CD8-positive, alpha-beta memory T cell (primary cell): ENCODE measurements at places on chromosomes 3 and 15. TPM values are rescaled to one million over a fixed set of nuclear protein-coding genes. Genes with fewer than 3 reads are reported as not detected.
A peak's percentile ranks its signal among the peaks of the same experiment; 100 is the strongest.

DNA sequence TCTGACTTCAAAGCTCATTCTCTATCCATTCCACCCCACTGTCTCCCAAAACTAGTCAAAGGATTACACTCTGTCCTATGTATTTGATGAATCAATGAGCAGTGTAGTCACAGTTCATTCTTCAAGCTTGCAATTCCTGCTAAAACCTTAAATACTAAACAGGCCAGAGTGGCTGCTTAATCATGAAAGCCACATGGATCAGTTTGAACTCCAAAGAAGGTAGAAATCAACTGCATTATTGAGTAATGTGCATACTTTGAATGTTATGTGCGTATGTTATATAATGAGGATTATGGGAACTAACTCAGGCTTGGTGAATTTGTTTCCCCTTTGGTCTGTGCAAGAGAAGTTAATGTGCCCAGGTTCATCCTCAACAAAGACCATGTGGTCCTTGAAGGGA is 45.4 kb downstream of the PRICKLE2 start:
- no peaks in the 10 kb centered on the region for H3K27me3 ChIP-seq
- no peak overlapping the region for H3K27ac ChIP-seq
- H3K4me1 ChIP-seq = no peaks in the 10 kb centered on the region

GRCh38 chr3:146498002-146498736 is 28.8 kb upstream of the PLSCR2 start:
- peak; percentile 68 for DNase-seq
- no peaks in the 10 kb centered on the region for H3K36me3 ChIP-seq
- peak overlapping the region; percentile 58 for H3K4me3 ChIP-seq
- no peak overlapping the region for H3K27ac ChIP-seq
- H3K4me1 ChIP-seq = peaks cover 5% of the 10 kb centered on the region

DNA sequence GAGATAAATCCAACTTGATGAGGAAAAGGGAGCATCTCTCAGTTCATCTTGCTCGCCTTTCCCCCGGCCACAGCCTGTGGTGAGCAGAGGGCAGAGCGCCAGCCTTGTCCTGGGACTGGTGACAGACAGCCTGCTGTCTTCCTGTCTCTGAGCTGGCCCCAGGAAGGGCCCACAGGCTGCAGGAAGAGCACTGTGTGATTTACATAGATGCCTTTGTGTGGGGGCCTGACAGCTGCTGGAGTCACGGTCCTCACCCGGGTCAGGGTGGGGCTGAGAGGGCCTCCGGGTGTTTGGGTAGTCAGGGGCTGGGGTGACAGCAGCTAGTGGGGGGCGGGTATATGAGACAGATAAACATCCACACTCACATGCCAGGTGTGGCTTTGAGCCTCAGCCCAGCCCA is 29.3 kb downstream of the PLA2G4D start:
- no peak overlapping the region for H3K27ac ChIP-seq
- no peak for DNase-seq
- H3K36me3 ChIP-seq = no peaks in the 10 kb centered on the region
- peaks cover 4% of the 10 kb centered on the region for H3K27me3 ChIP-seq

DNA sequence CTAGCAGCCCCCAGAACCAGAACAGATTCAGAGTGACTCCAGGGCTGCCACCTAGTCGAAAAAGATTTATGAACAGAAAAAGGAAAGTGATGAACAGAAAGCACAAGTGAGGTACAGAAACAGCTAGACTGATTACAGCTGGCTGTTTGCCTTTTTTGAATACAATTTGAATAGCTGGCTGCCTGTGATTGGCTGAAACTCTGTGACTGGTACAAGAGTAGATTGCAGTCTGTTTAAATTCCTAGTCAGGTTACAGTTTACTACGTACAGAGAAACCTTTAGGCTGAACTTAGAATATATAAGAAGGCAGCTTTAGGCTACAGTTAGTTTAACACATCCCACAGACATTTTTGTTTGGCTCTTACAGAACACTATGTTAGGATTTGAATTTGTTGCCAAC is 10.0 kb downstream of the CCDC13 start:
- H3K4me3 ChIP-seq = no peak overlapping the region
- H3K4me1 ChIP-seq = no peaks in the 10 kb centered on the region
- no peak for DNase-seq
- H3K27me3 ChIP-seq = no peaks in the 10 kb centered on the region

DNA sequence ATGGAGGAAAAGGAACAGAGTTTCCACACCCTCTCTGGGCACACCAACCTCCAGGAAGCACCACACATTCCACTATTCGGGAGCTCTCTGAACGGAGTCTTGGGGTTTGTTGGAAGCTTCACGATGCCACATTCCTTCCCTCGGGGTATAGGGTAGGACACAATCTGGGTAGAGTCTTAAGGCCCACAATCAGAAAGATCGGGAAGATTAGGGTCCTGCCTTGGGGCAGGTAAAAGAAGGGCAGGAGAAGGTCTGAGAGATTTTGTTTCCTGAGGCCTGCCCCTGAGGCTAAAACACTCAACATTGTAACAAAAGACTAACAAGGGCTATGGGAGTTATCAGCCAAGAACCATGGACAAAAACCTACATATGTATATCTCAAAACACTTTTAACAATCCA is 89.2 kb upstream of the RAP2B start:
- no peak for DNase-seq
- H3K4me1 ChIP-seq = no peaks in the 10 kb centered on the region
- no peak overlapping the region for H3K27ac ChIP-seq
- H3K27me3 ChIP-seq = no peaks in the 10 kb centered on the region

DNA sequence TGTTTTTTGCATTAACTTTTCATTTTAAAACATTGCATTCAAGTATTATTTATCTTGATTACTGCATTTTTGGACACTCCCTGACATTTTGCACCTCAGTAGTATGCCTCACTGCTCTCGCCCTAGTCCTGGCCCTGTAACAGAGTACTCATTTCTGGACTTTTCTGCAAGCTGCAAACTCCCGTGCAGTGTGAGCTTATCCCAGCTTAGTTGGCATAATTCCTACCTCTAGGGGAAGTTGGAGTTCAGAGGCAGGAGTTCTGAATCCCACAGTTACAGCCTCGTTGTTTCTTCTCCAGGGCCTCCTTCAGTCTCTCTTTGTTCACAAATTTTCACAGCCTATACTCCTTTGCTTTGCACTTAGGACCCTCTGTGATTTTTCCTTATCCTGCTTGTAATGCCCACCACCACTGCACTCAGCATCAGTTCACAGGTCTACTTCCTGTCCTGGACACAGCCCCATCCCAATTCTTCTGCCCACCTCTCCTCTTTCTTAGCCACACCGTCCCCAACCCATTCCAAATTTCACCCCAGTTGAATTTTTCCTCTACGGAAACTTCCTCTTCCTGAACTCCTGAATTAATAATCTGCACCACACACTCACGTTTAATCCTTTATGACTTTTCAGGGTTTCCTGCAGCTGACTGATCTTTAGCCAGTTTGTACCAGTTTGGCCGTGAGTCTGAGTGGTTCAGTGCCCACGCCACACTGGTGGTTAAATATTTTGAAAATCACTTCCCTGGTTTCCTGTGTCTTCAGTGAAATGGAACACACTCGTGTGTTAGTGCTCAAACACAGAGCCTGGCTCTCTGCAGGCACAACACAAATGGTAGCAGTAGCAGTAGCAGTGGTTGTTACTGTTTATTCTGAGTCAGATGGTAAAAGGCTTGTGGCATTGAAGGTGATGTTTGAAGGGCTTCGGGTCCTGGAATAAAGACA is 6.3 kb upstream of the CTSH start:
- no peaks in the 10 kb centered on the region for H3K4me1 ChIP-seq
- H3K36me3 ChIP-seq = no peaks in the 10 kb centered on the region
- no peak for DNase-seq
- no peak overlapping the region for H3K27ac ChIP-seq
- H3K27me3 ChIP-seq = no peaks in the 10 kb centered on the region
- no peak overlapping the region for H3K4me3 ChIP-seq

DNA sequence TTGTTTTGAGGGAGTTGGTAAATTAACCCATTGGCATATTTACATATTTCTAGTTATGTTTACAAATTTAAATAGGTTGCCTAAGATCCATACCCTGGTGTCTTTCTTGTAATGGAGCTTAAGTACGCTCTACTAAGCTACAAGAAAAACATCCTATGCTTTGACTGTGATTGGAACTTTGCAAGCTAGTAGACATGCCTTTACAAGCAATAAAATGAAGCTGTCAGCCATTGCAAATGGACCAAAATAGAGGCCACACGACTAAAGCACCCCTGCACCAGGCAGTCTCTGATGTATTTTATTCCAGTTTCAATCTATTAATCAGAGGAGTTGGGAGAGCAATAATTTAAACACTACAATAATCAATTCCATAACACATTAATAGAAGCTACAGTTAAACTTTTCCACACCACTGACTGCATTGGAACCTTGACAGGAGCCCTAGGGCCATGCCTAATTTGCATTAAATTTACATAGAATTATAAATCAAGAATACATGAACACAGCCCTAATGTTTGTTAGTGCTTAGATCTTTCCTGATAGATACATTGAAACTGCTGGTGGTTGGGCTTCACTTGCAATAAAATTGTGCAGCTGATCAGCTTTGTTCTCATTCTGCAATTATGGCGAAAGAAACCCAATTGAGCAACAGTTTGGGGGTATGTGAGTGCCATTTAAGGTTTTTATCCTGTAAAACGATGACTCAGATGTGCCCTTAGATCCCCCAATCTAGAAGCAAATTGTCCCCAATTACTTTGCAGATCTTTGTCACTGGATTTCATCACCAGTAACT is 360.1 kb downstream of the LSAMP start:
- no peaks in the 10 kb centered on the region for H3K36me3 ChIP-seq
- DNase-seq = no peak
- H3K4me3 ChIP-seq = no peak overlapping the region
- no peaks in the 10 kb centered on the region for H3K27me3 ChIP-seq
- H3K27ac ChIP-seq = no peak overlapping the region

DNA sequence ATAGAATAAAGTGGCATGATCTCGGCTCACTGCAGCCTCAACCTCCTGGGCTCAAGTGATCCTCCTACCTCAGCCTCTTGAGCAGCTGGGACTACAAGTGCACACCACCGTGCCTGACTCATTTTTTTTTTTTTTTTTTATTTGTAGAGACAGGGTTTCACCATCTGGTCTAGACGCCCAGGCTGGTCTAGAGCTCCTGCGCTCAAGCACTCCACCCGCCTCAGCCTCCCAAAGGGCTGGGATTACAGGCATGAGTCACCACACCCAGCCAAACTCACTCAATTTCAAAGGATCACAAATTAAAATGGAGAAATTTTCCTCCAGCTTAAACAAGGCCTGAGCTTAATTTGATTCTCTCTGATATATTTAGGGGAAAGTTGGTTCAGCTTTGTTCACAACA is 27.3 kb upstream of the NMB start:
- no peaks in the 10 kb centered on the region for H3K4me1 ChIP-seq
- no peak overlapping the region for H3K27ac ChIP-seq
- no peak for DNase-seq
- no peaks in the 10 kb centered on the region for H3K27me3 ChIP-seq
- H3K4me3 ChIP-seq = no peak overlapping the region

DNA sequence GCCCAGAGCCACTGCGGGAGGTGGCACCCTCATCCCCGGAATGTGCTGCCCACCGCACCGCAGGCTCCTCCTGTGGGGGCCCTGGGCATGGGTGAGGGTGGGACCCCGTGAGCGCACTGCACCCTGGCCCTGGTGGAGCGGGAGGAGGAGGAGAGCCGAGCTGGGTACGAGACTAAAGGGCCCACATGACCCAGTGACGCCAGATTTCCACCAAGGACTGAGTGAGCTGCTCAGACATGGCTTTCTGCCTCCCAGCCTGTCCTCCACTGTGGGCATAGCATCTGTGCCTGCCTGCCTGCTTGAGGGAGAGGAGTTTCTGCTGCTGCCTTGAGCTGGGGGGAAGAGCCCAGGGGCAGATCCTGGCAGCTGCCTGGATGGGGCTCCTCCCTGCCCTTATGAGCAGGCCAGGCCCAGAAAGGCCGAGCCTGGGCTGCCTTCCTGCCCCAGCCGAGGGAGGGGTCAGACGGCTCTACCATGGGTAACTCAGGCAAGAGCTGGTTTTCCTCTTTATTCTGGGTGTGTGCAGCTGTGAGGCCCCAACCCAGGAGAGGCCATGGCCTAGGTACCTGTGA is 88.4 kb downstream of the VGLL4 start:
- no peaks in the 10 kb centered on the region for H3K27me3 ChIP-seq
- H3K4me3 ChIP-seq = no peak overlapping the region
- H3K4me1 ChIP-seq = no peaks in the 10 kb centered on the region
- DNase-seq = no peak

DNA sequence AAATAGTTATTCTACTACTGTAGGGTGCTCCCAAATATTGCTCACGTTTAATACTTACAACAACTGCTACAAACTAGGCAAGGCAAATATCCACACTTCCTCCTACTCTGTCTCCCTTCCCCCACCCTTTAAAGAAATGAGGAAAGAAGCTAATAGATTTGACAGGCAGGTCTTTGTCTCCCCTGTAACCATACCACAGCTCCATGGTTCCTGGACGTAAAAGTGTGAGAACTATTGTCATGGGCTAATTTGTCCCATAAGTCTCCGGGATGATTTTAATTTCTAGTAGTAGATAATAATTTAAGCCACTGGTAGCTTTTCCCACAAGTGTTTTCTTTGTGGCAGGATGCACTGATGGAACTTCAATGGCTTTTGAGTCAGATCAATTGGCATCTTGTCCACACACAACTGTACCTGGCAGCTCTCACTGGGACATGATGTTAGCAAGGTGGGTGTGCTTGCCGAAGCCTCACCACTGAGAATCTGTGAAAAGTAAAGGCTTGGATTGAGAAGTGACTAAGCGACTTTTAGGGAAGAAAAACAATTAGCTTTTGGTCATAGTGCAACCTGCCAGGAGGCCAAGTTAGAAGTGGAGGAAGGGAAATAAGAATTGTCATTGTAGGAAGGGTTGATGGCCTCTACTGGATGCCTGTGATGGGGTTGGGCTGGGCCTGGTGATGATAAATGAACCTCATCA is 1.4 kb upstream of the CPOX start:
- H3K27ac ChIP-seq = no peak overlapping the region
- H3K27me3 ChIP-seq = no peaks in the 10 kb centered on the region
- H3K4me3 ChIP-seq = no peak overlapping the region
- DNase-seq = no peak

GRCh38 chr15:96331945-96332636 is 1.6 kb downstream of the NR2F2 start:
- no peak overlapping the region for H3K4me3 ChIP-seq
- peaks cover 51% of the 10 kb centered on the region for H3K27me3 ChIP-seq
- no peaks in the 10 kb centered on the region for H3K36me3 ChIP-seq
- H3K27ac ChIP-seq = peak overlapping the region; percentile 55

GRCh38 chr3:179071027-179071322 is 634 bp downstream of the ZMAT3 start:
- no peaks in the 10 kb centered on the region for H3K36me3 ChIP-seq
- peak overlapping the region; percentile 70 for H3K27ac ChIP-seq
- no peaks in the 10 kb centered on the region for H3K27me3 ChIP-seq
- no peak for DNase-seq
- peak overlapping the region; percentile 88 for H3K4me3 ChIP-seq

DNA sequence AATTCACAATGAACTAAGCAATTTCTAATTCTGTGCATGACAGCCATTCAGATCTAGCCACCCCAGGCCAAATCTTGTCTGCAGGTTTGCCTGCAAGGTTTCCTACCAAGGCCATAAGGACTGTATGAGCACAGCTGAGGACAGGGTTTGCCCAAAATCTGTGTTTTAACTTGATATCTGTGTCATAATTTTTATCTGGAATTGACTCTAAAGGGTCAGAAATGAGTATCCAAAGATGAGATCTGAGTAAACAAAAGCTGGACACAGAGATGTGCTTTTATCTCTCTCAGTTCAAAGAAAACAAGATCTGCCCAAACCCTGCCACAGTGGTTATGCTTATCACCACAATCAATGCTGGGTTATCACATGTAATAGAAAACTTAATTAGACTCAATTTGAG is 154.6 kb upstream of the COL8A1 start:
- H3K27ac ChIP-seq = no peak overlapping the region
- H3K27me3 ChIP-seq = no peaks in the 10 kb centered on the region
- no peak for DNase-seq
- H3K4me1 ChIP-seq = no peaks in the 10 kb centered on the region
- no peaks in the 10 kb centered on the region for H3K36me3 ChIP-seq
- no peak overlapping the region for H3K4me3 ChIP-seq

B3GALNT1 gene
- 2.4 TPM for total RNA-seq

SEC22C gene
- total RNA-seq = 52.6 TPM

ERICH6 gene
- not detected for total RNA-seq
